ENCODE measurements at places on chromosomes 2 and 18. TPM values are rescaled to one million over a fixed set of nuclear protein-coding genes. Genes with fewer than 3 reads are reported as not detected.

GRCh38 chr18:49650426-49650891, 88.6 kb downstream of the LIPG start:
- H3K27ac ChIP-seq: no peak overlapping the region
- H3K4me3 ChIP-seq: no peak overlapping the region
- H3K36me3 ChIP-seq: no peaks in the 10 kb centered on the region
- H3K27me3 ChIP-seq: peaks cover 4% of the 10 kb centered on the region
- H3K4me1 ChIP-seq: peaks cover 19% of the 10 kb centered on the region

KCNG3 gene
- 0.18 TPM for total RNA-seq

GRCh38 chr2:237192881-237193280, 107.2 kb downstream of the COPS8 start:
- no peaks in the 10 kb centered on the region for H3K27me3 ChIP-seq
- no peaks in the 10 kb centered on the region for H3K36me3 ChIP-seq
- no peak overlapping the region for H3K4me3 ChIP-seq
- DNase-seq: no peak
- H3K27ac ChIP-seq: peak overlapping the region; percentile 50

DNA sequence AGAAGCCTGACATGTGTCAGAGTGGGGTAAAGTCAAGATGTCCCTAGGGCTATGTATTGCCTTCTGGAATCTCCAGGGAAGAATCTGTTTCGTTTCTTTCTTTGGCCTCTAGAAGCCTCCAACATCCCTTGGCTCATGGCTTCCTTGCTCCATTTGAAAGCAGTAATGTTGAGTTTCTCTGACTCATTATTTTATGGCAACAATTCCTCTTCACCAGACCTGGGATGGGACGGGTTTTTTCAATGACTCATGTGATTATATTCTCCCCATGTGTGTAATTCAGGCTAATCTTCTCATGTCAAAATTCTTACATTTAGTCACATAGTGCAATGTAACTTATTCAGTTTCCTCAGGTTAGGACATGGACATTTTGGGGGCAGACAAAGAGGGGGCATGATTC, 1038.6 kb downstream of the CBLN2 start:
- H3K36me3 ChIP-seq: no peaks in the 10 kb centered on the region
- H3K27me3 ChIP-seq: no peaks in the 10 kb centered on the region
- no peak overlapping the region for H3K4me3 ChIP-seq
- no peaks in the 10 kb centered on the region for H3K4me1 ChIP-seq

DNA sequence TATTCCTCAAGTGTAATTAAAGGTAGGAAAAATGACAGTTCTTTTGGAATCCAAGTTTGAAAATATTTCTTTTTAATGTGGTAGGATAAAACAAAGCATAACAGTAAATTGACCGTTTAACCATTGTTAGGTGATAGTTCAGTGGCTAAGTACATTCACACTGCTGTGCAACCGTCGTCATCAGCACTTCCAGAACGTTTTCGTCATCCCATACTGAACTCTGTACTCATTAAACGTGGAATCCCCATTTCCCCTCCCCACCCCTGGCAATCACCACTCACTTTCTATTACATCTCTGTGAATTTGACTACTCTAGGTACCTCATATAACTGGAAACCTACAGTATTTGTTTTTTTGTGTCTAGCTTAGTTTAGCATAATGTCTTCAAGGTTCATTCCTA, 32.9 kb upstream of the FZD5 start:
- H3K4me3 ChIP-seq: no peak overlapping the region
- no peak overlapping the region for H3K27ac ChIP-seq
- H3K27me3 ChIP-seq: no peaks in the 10 kb centered on the region
- DNase-seq: no peak
- no peaks in the 10 kb centered on the region for H3K4me1 ChIP-seq

- H3K27me3 ChIP-seq: no peaks in the 10 kb centered on the region
- H3K4me3 ChIP-seq: no peak overlapping the region
- DNase-seq: no peak
- no peak overlapping the region for H3K27ac ChIP-seq
- peaks cover 6% of the 10 kb centered on the region for H3K4me1 ChIP-seq
- H3K36me3 ChIP-seq: peaks cover 30% of the 10 kb centered on the region
Observed at GRCh38 chr2:1686784-1687105, 57.6 kb downstream of the PXDN start.

DNA sequence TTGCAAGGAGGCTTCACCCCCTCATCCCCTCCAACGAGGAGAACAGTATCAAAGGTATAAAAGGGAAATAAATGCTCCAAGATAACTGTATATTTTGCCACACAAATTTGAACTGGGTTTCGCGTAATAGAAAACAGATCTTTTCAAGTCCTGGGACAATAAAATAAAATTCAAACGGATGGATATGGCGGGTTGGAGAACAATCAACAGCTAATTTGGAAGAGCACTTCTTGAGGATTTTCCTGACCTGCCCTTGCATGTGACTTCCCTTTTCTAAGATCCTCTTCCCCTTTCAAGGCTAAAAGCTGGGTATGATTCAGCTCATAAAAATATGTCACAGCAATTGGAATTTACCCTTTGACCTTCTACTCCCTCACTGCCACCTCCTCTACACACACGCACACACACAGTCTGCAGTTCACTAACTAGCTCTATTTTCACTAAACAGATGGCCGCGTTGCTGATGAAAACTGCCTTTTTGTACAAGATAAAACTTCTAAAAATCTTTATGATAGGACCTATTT, 386.9 kb downstream of the FIGN start:
- no peaks in the 10 kb centered on the region for H3K27me3 ChIP-seq
- DNase-seq: no peak
- peaks cover 31% of the 10 kb centered on the region for H3K4me1 ChIP-seq
- no peaks in the 10 kb centered on the region for H3K36me3 ChIP-seq
- H3K4me3 ChIP-seq: peak overlapping the region; percentile 75
- peak overlapping the region; percentile 95 for H3K27ac ChIP-seq

- H3K27ac ChIP-seq: no peak overlapping the region
- peaks cover 18% of the 10 kb centered on the region for H3K4me1 ChIP-seq
- peaks cover 3% of the 10 kb centered on the region for H3K36me3 ChIP-seq
- no peaks in the 10 kb centered on the region for H3K27me3 ChIP-seq
- H3K4me3 ChIP-seq: no peak overlapping the region
Observed at GRCh38 chr2:128281852-128282245, 36.8 kb downstream of the HS6ST1 start.

GRCh38 chr2:17387591-17387990, 130.6 kb downstream of the RAD51AP2 start:
- DNase-seq: no peak
- H3K27ac ChIP-seq: no peak overlapping the region
- no peak overlapping the region for H3K4me3 ChIP-seq
- H3K36me3 ChIP-seq: no peaks in the 10 kb centered on the region
- no peaks in the 10 kb centered on the region for H3K4me1 ChIP-seq

- no peaks in the 10 kb centered on the region for H3K27me3 ChIP-seq
- DNase-seq: no peak
- peaks cover 5% of the 10 kb centered on the region for H3K4me1 ChIP-seq
Observed at GRCh38 chr2:105287692-105288091, 41.8 kb downstream of the TGFBRAP1 start.

Data from mesothelial cell of epicardium (in vitro differentiated cells).